ENCODE measurements at places on chromosomes 1 and 21. TPM values are rescaled to one million over a fixed set of nuclear protein-coding genes. Genes with fewer than 3 reads are reported as not detected.

GRCh38 chr1:22745669-22746585 is 35.3 kb downstream of the EPHB2 start:
- peaks cover 40% of the 10 kb centered on the region for H3K4me1 ChIP-seq
- no peak overlapping the region for H3K4me3 ChIP-seq
- H3K27ac ChIP-seq: no peak overlapping the region
- no peaks in the 10 kb centered on the region for H3K27me3 ChIP-seq
- no peak for DNase-seq
- no peaks in the 10 kb centered on the region for H3K36me3 ChIP-seq

The GNL2 gene
- polyA plus RNA-seq: 41.8 TPM

GRCh38 chr1:237390823-237391222 is 348.8 kb downstream of the RYR2 start:
- H3K27ac ChIP-seq: no peak overlapping the region
- H3K4me3 ChIP-seq: no peak overlapping the region
- no peaks in the 10 kb centered on the region for H3K4me1 ChIP-seq

The C1orf226 gene
- polyA plus RNA-seq: 0.15 TPM

DNA sequence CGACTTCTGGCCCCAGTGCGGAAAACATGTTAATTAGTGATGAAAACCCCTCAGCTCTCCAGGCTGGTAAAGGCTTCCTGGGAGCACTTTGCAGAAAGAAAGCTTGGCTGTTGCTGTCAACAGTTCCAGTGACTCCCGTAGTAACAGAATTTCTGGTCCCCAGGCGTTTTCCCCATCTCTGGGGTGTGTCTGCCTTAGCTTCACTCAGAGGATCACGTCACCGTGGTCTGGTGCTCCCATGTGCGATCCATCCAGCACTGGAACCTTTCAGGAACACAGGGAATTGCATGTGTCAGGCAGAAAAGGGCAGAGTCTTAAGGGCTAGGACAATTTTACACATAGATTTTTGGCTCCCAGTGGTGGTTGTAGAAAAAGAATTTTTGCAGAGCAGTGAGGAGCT is 470.4 kb upstream of the USP24 start:
- H3K4me1 ChIP-seq: no peaks in the 10 kb centered on the region
- H3K27ac ChIP-seq: no peak overlapping the region
- peaks cover 4% of the 10 kb centered on the region for H3K27me3 ChIP-seq
- no peak for DNase-seq

The SYNC gene
- 1.7 TPM for polyA plus RNA-seq

The S100A5 gene
- polyA plus RNA-seq: 0.32 TPM

- no peaks in the 10 kb centered on the region for H3K27me3 ChIP-seq
- no peaks in the 10 kb centered on the region for H3K36me3 ChIP-seq
- no peaks in the 10 kb centered on the region for H3K4me1 ChIP-seq
- H3K27ac ChIP-seq: no peak overlapping the region
- DNase-seq: no peak
Observed at GRCh38 chr21:45954921-45955320, 26.6 kb upstream of the COL6A1 start.

- H3K36me3 ChIP-seq: no peaks in the 10 kb centered on the region
- DNase-seq: no peak
- peaks cover 5% of the 10 kb centered on the region for H3K27me3 ChIP-seq
- H3K27ac ChIP-seq: no peak overlapping the region
- H3K4me1 ChIP-seq: peaks cover 16% of the 10 kb centered on the region
- H3K4me3 ChIP-seq: no peak overlapping the region
Observed at GRCh38 chr1:87156124-87156523, 172.6 kb upstream of the LMO4 start.
